ENCODE measurements at places on chromosomes 16 and 17.
A peak's percentile ranks its signal among the peaks of the same experiment; 100 is the strongest.

DNA sequence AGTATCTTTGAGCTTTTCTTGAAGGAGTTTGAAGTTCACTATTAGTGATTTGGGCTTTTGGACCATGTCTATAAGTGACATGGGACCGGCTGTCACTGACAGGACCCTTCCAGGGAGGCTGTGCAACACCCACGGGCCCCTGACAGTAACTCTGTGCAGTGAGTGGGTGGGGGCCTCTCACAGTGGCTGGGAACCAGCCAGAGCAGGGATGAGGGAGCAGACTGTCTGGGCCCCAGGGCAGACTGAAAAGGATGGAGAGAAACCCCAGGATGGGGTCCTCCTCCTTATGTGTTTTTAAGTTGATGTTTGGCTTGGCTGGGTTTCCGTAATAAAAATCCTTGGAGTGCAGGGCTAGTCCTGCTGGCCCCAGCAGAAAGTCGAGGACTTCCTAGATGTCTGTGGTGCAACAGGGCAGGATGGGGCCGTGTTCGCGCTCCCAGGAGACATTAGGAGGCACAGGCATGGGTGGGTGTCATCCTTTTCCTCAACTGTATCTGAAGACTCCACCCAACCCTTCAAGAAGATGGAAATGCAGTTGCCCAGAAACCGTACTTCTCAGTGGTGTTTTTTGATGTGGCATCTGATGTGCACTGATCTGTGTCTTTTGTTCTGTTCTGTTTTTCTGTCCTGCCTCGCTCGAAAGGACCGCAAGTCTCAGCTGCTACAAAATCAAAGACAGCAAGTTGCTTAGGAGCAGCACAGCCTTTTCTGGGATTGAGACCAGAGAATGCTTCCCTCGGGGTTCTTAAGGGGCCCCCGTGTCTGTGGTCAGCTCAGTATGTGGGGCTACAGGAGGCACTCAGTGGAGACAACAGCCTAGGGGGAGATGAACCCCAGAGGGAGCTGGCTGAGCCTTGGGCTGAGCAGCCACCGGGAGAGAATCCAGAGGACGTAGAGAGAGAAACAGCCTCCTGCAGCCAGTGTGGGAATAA, 24.2 kb downstream of the PLD6 start:
- no peak for DNase-seq
- H3K27me3 ChIP-seq = no peaks in the 10 kb centered on the region
- peak overlapping the region; percentile 71 for H3K27ac ChIP-seq
- H3K36me3 ChIP-seq = peaks cover 69% of the 10 kb centered on the region
- no peak overlapping the region for H3K4me3 ChIP-seq

DNA sequence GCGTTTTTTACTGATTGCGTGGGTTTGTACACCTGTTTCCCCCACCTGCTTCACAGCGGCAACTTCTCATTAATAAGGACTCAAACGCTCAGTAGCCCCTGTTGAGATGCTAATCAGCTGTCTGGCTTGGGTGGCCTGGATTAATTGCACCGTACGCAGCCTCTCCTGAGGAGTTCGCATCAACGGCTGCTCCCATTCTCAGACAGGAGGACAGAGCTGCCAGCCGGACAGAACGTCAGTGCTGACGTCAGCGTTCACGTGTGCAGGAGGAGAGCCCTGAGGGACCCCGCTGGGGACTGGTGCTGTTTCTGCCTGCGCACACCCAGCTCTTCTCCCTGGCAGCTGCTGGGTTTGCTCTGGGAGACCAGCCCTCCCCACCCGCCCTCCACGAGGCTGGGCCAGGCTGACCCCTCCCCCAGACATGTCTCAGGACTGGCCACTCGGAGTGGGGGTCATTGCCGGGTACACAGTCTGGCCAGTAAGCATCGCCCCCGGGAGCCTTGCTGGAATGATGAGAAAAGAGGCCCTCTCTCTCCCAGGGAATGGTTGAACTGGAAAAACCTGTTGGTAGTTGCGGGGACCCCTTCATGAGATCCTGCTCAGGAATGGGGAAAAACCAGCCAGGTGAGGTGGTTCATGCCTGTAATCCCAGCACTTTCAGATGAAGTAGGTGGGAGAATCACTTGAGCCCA, 5.7 kb upstream of the BANP start:
- no peaks in the 10 kb centered on the region for H3K27me3 ChIP-seq
- peak overlapping the region; percentile 62 for H3K4me3 ChIP-seq
- peak; percentile 73 for DNase-seq
- H3K4me1 ChIP-seq = peaks cover 6% of the 10 kb centered on the region

DNA sequence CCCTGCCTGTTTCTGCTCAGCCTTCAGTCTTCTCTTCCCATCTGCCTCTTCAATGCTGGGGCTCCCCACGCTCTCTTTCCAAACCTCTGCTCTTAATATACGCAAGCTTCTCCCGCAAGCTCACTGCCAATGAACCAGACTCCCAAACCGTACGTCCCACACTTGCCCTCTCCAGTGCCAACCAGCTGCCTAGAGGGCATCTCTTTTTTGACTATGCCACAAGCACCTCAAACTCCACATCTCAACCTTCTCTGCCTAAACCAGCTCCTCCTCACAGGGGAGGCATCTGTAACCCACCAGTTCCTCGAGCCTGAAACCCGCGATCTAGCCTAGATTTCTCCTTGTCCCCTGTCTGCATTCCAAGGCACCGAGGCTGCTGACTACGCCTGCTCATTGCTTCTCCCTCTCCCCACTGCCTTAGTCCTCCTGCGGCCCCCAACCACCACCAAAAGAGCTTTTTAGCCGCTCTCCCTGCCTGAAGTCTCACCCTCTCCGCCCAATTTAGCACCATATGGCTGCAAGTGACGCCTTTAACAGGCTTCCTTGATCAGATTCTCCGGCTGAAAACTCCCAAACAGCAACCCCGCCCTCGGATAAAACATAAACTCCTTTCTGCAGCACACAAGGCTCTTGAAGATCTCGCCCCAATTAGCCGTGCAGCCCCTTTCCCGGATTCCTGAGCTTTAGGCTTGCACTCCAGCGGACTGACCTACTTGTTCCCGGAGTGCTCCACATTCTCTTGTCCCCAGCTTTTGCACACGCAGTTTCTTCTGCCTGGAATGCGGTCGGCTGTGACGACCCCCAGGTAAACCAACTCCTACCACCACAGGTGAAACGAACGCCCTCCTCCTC, 1.5 kb downstream of the GGA2 start:
- H3K4me1 ChIP-seq = peaks cover 74% of the 10 kb centered on the region
- peak overlapping the region; percentile 99 for H3K4me3 ChIP-seq
- H3K27ac ChIP-seq = peak overlapping the region; percentile 92
- no peaks in the 10 kb centered on the region for H3K36me3 ChIP-seq
- H3K27me3 ChIP-seq = no peaks in the 10 kb centered on the region

- no peak for DNase-seq
- no peak overlapping the region for H3K27ac ChIP-seq
- no peaks in the 10 kb centered on the region for H3K36me3 ChIP-seq
- H3K27me3 ChIP-seq = no peaks in the 10 kb centered on the region
- no peaks in the 10 kb centered on the region for H3K4me1 ChIP-seq
- H3K4me3 ChIP-seq = no peak overlapping the region
Measured at GRCh38 chr17:66549731-66550207, 247.4 kb downstream of the PRKCA start.

- H3K27me3 ChIP-seq = peaks cover 37% of the 10 kb centered on the region
- peaks cover 10% of the 10 kb centered on the region for H3K4me1 ChIP-seq
- H3K27ac ChIP-seq = no peak overlapping the region
- no peak overlapping the region for H3K4me3 ChIP-seq
- no peaks in the 10 kb centered on the region for H3K36me3 ChIP-seq
- no peak for DNase-seq
Measured at GRCh38 chr17:81655378-81656117, 794 bp downstream of the PDE6G start.

- no peak for DNase-seq
- peak overlapping the region; percentile 88 for H3K27ac ChIP-seq
- H3K36me3 ChIP-seq = peaks cover 73% of the 10 kb centered on the region
- H3K4me3 ChIP-seq = no peak overlapping the region
- H3K4me1 ChIP-seq = peaks cover 61% of the 10 kb centered on the region
- no peaks in the 10 kb centered on the region for H3K27me3 ChIP-seq
Measured at GRCh38 chr16:84054916-84055315, 12.3 kb upstream of the SLC38A8 start.

GRCh38 chr16:78768226-78768625, 668.8 kb downstream of the WWOX start:
- no peaks in the 10 kb centered on the region for H3K27me3 ChIP-seq
- H3K4me3 ChIP-seq = no peak overlapping the region

- H3K4me3 ChIP-seq = no peak overlapping the region
- no peaks in the 10 kb centered on the region for H3K4me1 ChIP-seq
- H3K27ac ChIP-seq = no peak overlapping the region
- DNase-seq = no peak
Measured at GRCh38 chr16:6645768-6646568, 686.7 kb upstream of the RBFOX1 start.

- H3K4me1 ChIP-seq = peaks cover 62% of the 10 kb centered on the region
- no peaks in the 10 kb centered on the region for H3K36me3 ChIP-seq
- no peaks in the 10 kb centered on the region for H3K27me3 ChIP-seq
- peak overlapping the region; percentile 57 for H3K4me3 ChIP-seq
- DNase-seq = peak; percentile 61
- H3K27ac ChIP-seq = peak overlapping the region; percentile 89
Measured at GRCh38 chr17:2214047-2214928, 89.3 kb downstream of the SMG6 start.

GRCh38 chr17:14779241-14779640, 478.4 kb downstream of the HS3ST3B1 start:
- H3K4me3 ChIP-seq = no peak overlapping the region
- no peak overlapping the region for H3K27ac ChIP-seq
- no peaks in the 10 kb centered on the region for H3K36me3 ChIP-seq
- H3K4me1 ChIP-seq = no peaks in the 10 kb centered on the region
- no peak for DNase-seq
- peaks cover 50% of the 10 kb centered on the region for H3K27me3 ChIP-seq

DNA sequence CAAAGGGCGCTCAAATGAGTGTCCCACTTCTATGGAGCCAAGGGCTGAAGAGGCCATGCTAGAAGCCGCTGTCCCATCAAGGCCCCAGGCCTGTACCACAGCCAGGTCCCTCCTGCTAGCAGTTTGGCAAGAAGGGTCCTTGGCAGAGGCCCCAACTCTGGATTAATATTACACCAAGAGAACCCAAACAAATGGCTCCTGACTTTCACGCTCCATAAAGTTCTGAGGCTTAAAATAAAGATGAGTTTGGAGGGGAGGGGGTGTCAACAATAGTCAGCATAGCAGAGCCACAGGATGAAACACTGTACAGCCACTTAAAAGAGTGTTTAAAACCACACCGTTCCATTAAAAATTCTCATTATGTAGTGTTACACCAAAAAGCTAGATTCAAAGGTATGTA, 30.5 kb downstream of the CUEDC1 start:
- H3K27ac ChIP-seq = peak overlapping the region; percentile 82
- peaks cover 96% of the 10 kb centered on the region for H3K4me1 ChIP-seq
- no peak overlapping the region for H3K4me3 ChIP-seq
- no peaks in the 10 kb centered on the region for H3K36me3 ChIP-seq
- no peaks in the 10 kb centered on the region for H3K27me3 ChIP-seq
- DNase-seq = no peak

- no peaks in the 10 kb centered on the region for H3K4me1 ChIP-seq
- H3K4me3 ChIP-seq = no peak overlapping the region
- peaks cover 4% of the 10 kb centered on the region for H3K27me3 ChIP-seq
- H3K27ac ChIP-seq = no peak overlapping the region
- no peak for DNase-seq
- H3K36me3 ChIP-seq = no peaks in the 10 kb centered on the region
Measured at GRCh38 chr17:19460700-19461099, 49.7 kb downstream of the RNF112 start.

- H3K27me3 ChIP-seq = no peaks in the 10 kb centered on the region
- H3K4me1 ChIP-seq = peaks cover 17% of the 10 kb centered on the region
- no peak for DNase-seq
- no peak overlapping the region for H3K27ac ChIP-seq
- H3K4me3 ChIP-seq = no peak overlapping the region
Measured at GRCh38 chr16:10849736-10850477, 27.1 kb upstream of the CIITA start.

GRCh38 chr17:68941761-68942160, 13.4 kb downstream of the ABCA8 start:
- H3K36me3 ChIP-seq = peaks cover 31% of the 10 kb centered on the region
- peaks cover 22% of the 10 kb centered on the region for H3K4me1 ChIP-seq
- no peak for DNase-seq
- H3K27me3 ChIP-seq = no peaks in the 10 kb centered on the region

- peaks cover 27% of the 10 kb centered on the region for H3K4me1 ChIP-seq
- no peak for DNase-seq
- no peak overlapping the region for H3K27ac ChIP-seq
- H3K36me3 ChIP-seq = no peaks in the 10 kb centered on the region
Measured at GRCh38 chr16:67996666-67997065, 2.6 kb downstream of the DPEP2 start.

DNA sequence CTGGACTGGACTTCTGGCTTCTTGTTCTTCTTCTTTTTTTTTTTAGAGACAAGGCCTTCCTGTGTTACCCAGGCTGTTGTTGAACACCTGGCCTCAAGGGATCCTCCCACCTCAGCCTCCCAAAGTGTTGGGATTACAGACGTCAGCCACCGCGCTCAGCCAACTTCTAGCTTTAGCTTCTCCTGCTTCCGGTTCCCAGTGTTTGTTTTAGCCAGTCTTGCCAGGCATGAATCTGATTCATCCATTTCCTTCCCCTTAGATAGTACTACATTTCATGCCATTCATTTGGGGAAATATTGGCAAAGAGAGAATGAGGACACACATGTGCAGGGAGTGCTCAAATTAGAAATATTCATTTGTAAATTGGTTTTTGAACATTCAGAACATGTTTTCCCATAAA, 12.1 kb upstream of the NDUFAB1 start:
- peaks cover 83% of the 10 kb centered on the region for H3K36me3 ChIP-seq
- H3K4me1 ChIP-seq = peaks cover 2% of the 10 kb centered on the region
- no peak overlapping the region for H3K4me3 ChIP-seq
- DNase-seq = no peak

DNA sequence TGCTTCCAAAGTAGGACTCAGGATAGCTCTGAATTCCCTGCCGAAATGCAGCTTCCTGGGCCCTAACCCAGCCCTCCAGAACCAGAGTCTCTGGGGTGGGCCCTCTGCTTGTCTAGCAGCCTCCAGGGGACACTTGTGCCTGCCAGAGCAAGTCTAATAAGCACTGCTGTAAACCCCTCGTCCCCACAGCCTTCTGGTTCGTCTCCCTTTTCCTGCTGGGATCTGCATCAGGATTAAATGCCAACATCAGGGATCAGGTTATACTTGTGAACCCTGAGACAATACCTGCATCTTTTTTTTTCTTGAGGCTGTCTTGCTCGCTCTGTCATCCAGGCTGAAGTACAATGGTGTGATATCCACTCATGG, 282.0 kb downstream of the SEC14L1 start:
- H3K27me3 ChIP-seq = no peaks in the 10 kb centered on the region
- H3K36me3 ChIP-seq = no peaks in the 10 kb centered on the region
- DNase-seq = no peak
- no peak overlapping the region for H3K4me3 ChIP-seq
- peak overlapping the region; percentile 85 for H3K27ac ChIP-seq
- peaks cover 92% of the 10 kb centered on the region for H3K4me1 ChIP-seq
